HFFc6 (cell line): ENCODE measurements at places on chromosomes 16 and 17.

DNA sequence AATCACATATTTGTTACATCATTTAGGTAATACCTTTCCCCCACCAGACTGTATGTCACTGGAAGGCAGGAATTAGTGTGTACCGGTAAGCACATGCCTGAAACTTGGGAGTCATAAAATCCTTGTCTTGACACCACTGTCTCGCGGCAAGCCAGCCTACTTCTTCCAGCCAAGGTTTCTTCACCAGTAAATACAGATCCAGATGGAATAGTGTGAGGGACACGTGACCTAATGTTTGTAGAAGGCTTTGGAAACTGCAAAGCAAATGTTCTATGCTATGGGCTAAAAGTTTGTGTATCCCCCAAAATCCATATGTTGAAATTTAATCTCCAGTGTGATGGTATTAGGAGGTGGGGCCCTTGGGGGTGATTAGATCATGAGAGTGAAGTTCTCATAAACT, 126.1 kb downstream of the HS3ST4 start:
- no peak overlapping the region for H3K27ac ChIP-seq
- no peaks in the 10 kb centered on the region for H3K36me3 ChIP-seq
- no peak for DNase-seq
- H3K27me3 ChIP-seq: peaks cover 3% of the 10 kb centered on the region
- H3K4me3 ChIP-seq: no peak overlapping the region
- H3K4me1 ChIP-seq: no peaks in the 10 kb centered on the region

- no peak overlapping the region for H3K4me3 ChIP-seq
- DNase-seq: no peak
- H3K4me1 ChIP-seq: no peaks in the 10 kb centered on the region
- H3K36me3 ChIP-seq: no peaks in the 10 kb centered on the region
Observed at GRCh38 chr17:8966926-8967325, 1.4 kb upstream of the PIK3R5 start.

DNA sequence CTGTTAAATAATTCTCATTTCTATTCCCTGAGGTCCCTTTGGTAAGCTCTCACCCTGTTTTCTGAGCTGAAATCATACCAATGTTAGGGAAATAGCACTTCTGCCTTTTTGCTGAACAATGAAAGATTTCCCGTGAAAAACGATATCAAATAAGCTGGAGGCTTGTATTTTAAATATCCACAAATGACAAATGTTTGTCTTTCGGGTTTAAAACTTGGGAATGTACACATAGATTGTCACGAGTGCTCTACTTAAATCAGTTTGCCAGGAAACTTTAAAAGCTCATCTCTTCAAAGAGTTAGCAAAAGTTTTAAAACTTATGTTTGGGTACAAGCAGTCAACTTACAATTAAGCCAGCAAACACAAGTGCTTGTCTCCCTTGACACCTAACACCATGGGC, 393.5 kb upstream of the MON1B start:
- no peaks in the 10 kb centered on the region for H3K36me3 ChIP-seq
- DNase-seq: no peak
- H3K27ac ChIP-seq: no peak overlapping the region

DNA sequence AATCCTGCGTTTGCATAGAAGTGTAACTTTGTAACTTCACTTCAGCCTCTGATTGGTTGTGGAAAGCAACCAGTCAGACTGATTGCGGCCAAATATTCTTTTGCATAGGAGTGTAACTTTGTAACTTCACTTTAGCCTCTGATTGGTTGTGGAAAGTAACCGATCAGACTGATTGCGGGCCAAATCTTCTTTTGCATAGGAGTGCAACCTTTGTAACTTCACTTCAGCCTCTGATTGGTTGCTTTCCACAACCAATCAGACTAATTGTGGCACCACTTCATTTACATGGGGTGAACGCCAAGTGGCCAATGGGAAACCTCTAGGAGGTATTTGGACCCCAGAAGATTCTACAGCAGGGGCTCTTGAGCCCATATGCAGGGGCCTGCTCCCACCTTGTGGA, 1.8 kb upstream of the TMEM98 start:
- no peaks in the 10 kb centered on the region; the same call in 1 of the 2 replicates for H3K27me3 ChIP-seq
- H3K36me3 ChIP-seq: no peaks in the 10 kb centered on the region
- no peaks in the 10 kb centered on the region for H3K4me1 ChIP-seq
- DNase-seq: no peak

DNA sequence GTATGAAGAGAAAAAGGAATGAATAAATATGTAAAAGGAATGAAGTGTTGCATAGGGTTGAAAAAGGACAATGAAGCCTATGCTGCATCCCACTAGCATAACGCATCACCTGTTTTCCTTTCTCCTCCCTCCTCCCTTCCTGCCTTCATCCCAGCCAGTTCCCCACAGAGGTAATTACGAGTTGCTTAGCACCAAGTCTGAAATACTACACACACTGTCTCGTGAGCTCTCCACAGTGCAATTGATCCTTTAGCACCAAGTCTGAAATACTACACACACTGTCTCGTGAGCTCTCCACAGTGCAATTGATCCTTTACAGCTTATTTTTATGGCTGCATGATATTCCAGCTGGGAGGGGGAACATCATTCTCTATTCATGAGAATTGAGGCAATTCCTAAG, 1.1 kb upstream of the DRC7 start:
- no peaks in the 10 kb centered on the region for H3K36me3 ChIP-seq
- H3K27ac ChIP-seq: no peak overlapping the region
- no peaks in the 10 kb centered on the region for H3K4me1 ChIP-seq
- H3K27me3 ChIP-seq: peaks cover 23% of the 10 kb centered on the region
- no peak overlapping the region for H3K4me3 ChIP-seq

GRCh38 chr17:73208139-73208827, 15.4 kb downstream of the COG1 start:
- peaks cover 26% of the 10 kb centered on the region for H3K4me1 ChIP-seq
- H3K4me3 ChIP-seq: no peak overlapping the region
- H3K27me3 ChIP-seq: 0 out of 2 replicates have a peak, but pooled peaks cover 2% of the 10 kb centered on the region
- no peak for DNase-seq

DNA sequence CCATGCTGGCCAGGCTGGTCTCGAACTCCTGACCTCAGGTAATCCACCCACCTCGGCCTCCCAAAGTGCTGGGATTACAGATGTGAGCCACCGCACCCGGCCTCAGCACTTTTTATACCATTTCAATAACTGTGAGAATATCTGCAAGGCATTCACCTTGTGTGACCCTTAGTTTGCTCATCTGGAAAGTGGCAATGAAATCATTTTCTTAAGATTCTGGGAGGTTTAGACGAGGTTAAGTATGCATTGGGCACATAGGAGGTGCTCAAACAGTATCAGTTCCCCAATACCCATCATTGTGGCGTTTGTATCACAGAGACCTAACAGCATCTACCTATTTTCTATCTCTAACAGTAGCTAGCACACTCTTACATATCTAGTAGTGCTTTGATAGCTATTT, 481.9 kb upstream of the ERCC4 start:
- no peak overlapping the region for H3K27ac ChIP-seq
- no peaks in the 10 kb centered on the region for H3K27me3 ChIP-seq
- H3K4me1 ChIP-seq: peaks cover 7% of the 10 kb centered on the region
- H3K4me3 ChIP-seq: no peak overlapping the region

GRCh38 chr16:50972876-50973275, 178.2 kb downstream of the SALL1 start:
- no peak for DNase-seq
- no peak overlapping the region for H3K27ac ChIP-seq
- H3K36me3 ChIP-seq: no peaks in the 10 kb centered on the region
- no peak overlapping the region for H3K4me3 ChIP-seq

DNA sequence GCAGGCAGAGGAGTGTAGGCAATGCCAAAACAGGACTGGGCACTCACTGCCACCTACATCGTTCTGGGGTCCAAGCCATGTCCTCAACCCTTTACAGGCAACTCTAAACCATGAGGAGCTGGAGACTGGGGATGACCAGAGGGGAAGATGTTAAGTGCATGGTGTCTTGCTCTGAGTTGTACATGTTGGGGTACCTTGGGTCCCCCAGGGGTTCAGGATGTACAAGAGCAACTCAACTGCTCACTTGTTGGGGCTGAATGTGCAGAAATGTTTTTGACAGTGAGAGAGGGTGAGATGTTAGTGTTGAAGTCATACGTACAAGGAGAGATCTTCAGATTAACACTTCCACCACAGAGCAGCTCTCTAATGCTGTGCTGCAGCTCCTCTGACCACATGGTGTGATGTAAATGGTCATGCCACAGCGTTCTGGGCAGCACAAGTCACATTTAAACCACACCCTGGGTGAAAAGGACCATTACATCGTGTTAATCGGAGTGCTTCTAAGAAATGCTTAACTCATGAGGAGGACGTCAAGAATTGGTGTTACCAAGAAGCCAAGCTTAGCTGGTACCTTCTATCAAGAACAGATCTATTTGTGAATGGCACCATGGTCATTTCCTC, 2.4 kb downstream of the CCL18 start:
- H3K27ac ChIP-seq: no peak overlapping the region
- H3K4me1 ChIP-seq: no peaks in the 10 kb centered on the region
- DNase-seq: no peak
- H3K4me3 ChIP-seq: no peak overlapping the region
- no peaks in the 10 kb centered on the region; the same call in 1 of the 2 replicates for H3K27me3 ChIP-seq
- no peaks in the 10 kb centered on the region for H3K36me3 ChIP-seq

GRCh38 chr17:28219771-28220170, 99.2 kb upstream of the TMEM97 start:
- H3K4me1 ChIP-seq: peaks cover 26% of the 10 kb centered on the region
- H3K36me3 ChIP-seq: no peaks in the 10 kb centered on the region
- no peak overlapping the region for H3K27ac ChIP-seq
- H3K27me3 ChIP-seq: peaks cover under 1% of the 10 kb centered on the region; the same call in 1 of the 2 replicates
- H3K4me3 ChIP-seq: no peak overlapping the region

- no peak overlapping the region for H3K27ac ChIP-seq
- no peaks in the 10 kb centered on the region for H3K4me1 ChIP-seq
- H3K4me3 ChIP-seq: no peak overlapping the region
- H3K27me3 ChIP-seq: peaks cover 62% of the 10 kb centered on the region
- H3K36me3 ChIP-seq: no peaks in the 10 kb centered on the region
Observed at GRCh38 chr17:57726213-57726790, 18.8 kb downstream of the CCDC182 start.

- no peak overlapping the region for H3K4me3 ChIP-seq
- no peak for DNase-seq
- no peaks in the 10 kb centered on the region; the same call in 1 of the 2 replicates for H3K27me3 ChIP-seq
- no peak overlapping the region for H3K27ac ChIP-seq
Observed at GRCh38 chr16:62974424-62974823, 938.2 kb upstream of the CDH8 start.
